ENCODE measurements at places on chromosomes 5 and 9.
A peak's percentile ranks its signal among the peaks of the same experiment; 100 is the strongest.

DNA sequence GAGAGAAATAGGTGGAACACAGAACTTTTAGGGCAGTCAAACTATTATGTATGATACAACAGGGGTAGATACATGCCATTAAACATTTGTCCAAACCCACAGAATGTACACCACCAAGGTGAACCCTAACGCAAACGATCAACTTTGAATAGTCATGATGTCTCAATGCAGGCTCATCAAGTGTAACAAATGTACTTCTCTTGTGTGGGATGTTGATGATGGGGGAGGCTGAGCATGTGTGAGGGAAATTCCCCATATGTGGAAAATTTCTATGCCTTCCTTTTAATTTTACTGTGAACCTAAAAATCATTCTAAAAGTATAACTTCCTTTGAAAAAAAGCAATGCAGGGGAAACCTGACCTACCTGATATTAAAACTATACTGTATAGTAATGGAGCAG lies 201.4 kb upstream of the RASEF start:
- no peak overlapping the region for H3K4me3 ChIP-seq
- H3K36me3 ChIP-seq, result no peaks in the 10 kb centered on the region
- no peak overlapping the region for H3K27ac ChIP-seq
- no peaks in the 10 kb centered on the region for H3K27me3 ChIP-seq

- no peaks in the 10 kb centered on the region for H3K27me3 ChIP-seq
- no peak for DNase-seq
- no peak overlapping the region for H3K27ac ChIP-seq
- H3K4me1 ChIP-seq, result no peaks in the 10 kb centered on the region
- H3K36me3 ChIP-seq, result no peaks in the 10 kb centered on the region
Measured at GRCh38 chr5:138188626-138189025, 9.7 kb downstream of the KIF20A start.

DNA sequence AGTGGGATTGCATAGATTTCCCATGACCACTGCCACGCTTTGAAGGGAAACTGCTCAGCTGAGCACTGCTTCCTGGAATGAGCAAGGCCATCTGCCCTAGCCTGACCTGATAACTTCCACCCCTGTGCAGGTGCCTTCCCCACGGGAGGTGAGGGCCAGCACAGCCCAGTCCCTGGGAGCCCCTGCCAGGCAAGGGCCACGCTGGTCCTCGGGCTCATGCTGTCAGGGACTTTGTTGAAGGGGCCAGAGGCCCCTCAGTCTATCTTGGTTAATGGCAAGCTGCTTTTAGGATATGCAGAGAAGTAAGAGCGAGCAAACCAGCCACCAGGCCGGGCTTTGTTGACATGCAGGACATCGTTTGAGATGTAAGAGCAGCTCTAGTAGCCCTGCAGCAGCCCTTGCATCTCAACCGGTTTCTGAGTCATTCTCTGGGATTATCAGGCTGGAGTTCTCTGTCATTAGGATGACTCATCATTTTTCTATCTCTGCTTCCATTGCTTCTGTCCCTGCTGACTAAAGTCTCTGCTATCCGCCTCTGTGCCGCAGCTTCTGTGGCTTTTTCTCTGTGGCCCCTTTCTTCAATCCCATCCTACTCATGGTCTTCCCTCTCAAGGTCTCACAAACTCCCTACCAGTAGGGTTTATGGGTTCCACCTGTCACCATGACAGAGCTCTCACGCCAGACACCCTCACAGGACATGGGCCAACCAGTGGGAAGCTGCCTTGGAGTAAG lies 30.6 kb upstream of the IQGAP2 start:
- no peak overlapping the region for H3K4me3 ChIP-seq
- H3K4me1 ChIP-seq, result no peaks in the 10 kb centered on the region
- H3K27me3 ChIP-seq, result no peaks in the 10 kb centered on the region
- no peak for DNase-seq
- H3K27ac ChIP-seq, result no peak overlapping the region
- no peaks in the 10 kb centered on the region for H3K36me3 ChIP-seq

GRCh38 chr5:33170411-33170810 lies 270.4 kb upstream of the TARS1 start:
- DNase-seq, result no peak
- H3K36me3 ChIP-seq, result no peaks in the 10 kb centered on the region
- no peaks in the 10 kb centered on the region for H3K4me1 ChIP-seq
- no peak overlapping the region for H3K4me3 ChIP-seq

- H3K36me3 ChIP-seq, result no peaks in the 10 kb centered on the region
- no peaks in the 10 kb centered on the region for H3K27me3 ChIP-seq
- no peak overlapping the region for H3K4me3 ChIP-seq
- H3K4me1 ChIP-seq, result no peaks in the 10 kb centered on the region
Measured at GRCh38 chr9:30075451-30076199, 2308.8 kb upstream of the ACO1 start.

GRCh38 chr5:75473463-75473862 lies 38.0 kb downstream of the CERT1 start:
- DNase-seq, result no peak
- no peaks in the 10 kb centered on the region for H3K27me3 ChIP-seq
- H3K36me3 ChIP-seq, result no peaks in the 10 kb centered on the region
- no peaks in the 10 kb centered on the region for H3K4me1 ChIP-seq

GRCh38 chr9:87075537-87075936 lies 128.2 kb upstream of the GAS1 start:
- H3K36me3 ChIP-seq, result no peaks in the 10 kb centered on the region
- no peak for DNase-seq
- H3K4me1 ChIP-seq, result no peaks in the 10 kb centered on the region
- H3K27me3 ChIP-seq, result no peaks in the 10 kb centered on the region
- H3K27ac ChIP-seq, result no peak overlapping the region

- no peaks in the 10 kb centered on the region for H3K4me1 ChIP-seq
- no peak overlapping the region for H3K4me3 ChIP-seq
- H3K36me3 ChIP-seq, result no peaks in the 10 kb centered on the region
- H3K27ac ChIP-seq, result no peak overlapping the region
- no peak for DNase-seq
Measured at GRCh38 chr5:44495280-44495679, 106.1 kb upstream of the FGF10 start.

- no peaks in the 10 kb centered on the region for H3K36me3 ChIP-seq
- H3K4me3 ChIP-seq, result no peak overlapping the region
- peak; percentile 65 for DNase-seq
- H3K27me3 ChIP-seq, result no peaks in the 10 kb centered on the region
- no peaks in the 10 kb centered on the region for H3K4me1 ChIP-seq
Measured at GRCh38 chr9:36862206-36863145, 171.6 kb downstream of the PAX5 start.

DNA sequence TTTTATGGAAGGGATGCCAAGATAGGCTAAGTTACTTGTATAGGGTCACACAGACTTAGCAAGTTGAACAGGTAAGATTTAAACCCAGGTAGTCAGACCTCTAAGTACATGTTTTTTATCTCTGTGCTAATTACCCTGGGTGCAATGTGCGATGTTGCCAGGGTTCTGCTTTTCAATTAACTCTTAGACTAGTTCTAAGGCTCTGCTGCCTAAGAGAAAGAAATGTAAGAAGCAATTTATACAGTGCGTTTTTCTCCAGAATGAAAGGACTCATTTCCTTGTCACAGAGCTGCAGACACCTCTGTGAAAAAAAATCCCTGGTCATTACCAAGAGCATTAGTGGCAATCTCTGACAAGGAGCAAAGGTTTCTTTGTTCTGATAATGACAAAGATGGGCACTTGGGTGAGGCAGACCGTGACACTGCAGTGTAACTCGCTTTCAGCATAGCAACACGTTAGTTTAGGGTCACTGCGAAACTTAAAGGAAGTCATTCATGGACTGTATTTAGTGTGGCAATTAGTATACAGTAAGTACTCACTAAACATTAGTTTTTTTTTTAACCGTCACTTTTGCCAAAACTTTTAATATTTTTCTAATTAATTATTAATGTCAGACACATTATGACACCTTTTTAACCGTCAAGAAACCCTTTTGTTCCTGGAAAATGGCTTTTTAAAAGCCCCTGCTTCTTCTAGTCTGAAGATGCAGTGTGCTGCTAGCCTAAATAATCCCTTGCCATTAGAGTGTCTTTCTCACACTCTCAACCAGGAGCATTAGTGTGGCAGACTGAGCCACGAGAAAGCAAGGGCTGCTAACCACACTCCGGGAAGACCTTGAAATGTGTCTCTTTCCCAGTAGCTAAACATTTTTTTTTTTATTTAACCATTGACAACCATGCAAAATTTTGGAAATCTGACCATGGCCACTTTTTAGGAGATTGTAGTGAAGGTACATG lies 520.0 kb upstream of the C9orf72 start:
- DNase-seq, result no peak
- no peaks in the 10 kb centered on the region for H3K4me1 ChIP-seq
- no peak overlapping the region for H3K27ac ChIP-seq

DNA sequence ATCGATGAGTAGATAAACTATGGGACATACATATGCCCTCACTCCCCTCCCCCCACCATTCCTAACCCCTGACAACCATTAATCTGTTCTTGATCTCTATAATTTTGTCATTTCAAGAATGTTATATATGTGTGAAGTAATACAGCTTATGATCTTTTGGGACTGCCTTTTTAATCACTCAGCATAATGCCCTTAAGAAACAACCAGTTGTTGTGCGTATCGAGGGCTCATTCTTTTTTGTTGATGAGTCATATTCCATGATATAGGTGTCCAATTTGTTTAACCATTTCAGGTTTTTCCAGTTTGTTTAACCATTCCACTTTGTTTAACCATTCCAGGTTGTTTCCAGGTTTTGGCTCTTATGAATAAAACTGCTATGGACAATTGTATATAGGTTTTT lies 75.6 kb downstream of the ARHGEF28 start:
- no peak for DNase-seq
- no peaks in the 10 kb centered on the region for H3K36me3 ChIP-seq
- H3K4me3 ChIP-seq, result no peak overlapping the region
- no peaks in the 10 kb centered on the region for H3K4me1 ChIP-seq
- no peak overlapping the region for H3K27ac ChIP-seq

DNA sequence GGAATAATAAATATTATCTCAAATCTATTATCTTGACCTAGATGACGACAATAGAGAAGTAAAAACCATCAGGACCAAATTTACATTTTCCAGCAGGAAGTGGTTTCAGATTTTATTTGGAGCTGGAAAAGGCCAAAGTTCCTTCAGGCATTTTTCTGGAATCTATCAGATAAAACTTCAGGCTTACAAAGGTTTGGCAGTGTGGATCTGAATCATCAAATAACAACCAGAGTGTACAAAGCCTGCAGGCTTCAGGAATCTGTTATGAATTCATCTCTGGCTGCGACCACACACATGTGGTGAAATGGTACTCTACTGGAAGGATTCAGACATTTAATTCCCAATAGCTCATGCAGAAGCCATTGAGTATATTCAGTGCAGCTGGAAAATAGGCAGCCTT lies 726.4 kb upstream of the GRAMD2B start:
- DNase-seq, result no peak
- H3K36me3 ChIP-seq, result no peaks in the 10 kb centered on the region
- H3K4me3 ChIP-seq, result no peak overlapping the region
- no peak overlapping the region for H3K27ac ChIP-seq
- H3K27me3 ChIP-seq, result no peaks in the 10 kb centered on the region
- H3K4me1 ChIP-seq, result no peaks in the 10 kb centered on the region

GRCh38 chr5:69485471-69485870 lies 7.1 kb upstream of the OCLN start:
- H3K27me3 ChIP-seq, result no peaks in the 10 kb centered on the region
- H3K4me3 ChIP-seq, result no peak overlapping the region
- H3K36me3 ChIP-seq, result no peaks in the 10 kb centered on the region
- DNase-seq, result no peak

GRCh38 chr9:99878651-99879050 lies 27.8 kb upstream of the STX17 start:
- H3K27me3 ChIP-seq, result no peaks in the 10 kb centered on the region
- DNase-seq, result no peak
- no peak overlapping the region for H3K4me3 ChIP-seq
- no peak overlapping the region for H3K27ac ChIP-seq
- H3K4me1 ChIP-seq, result no peaks in the 10 kb centered on the region

GRCh38 chr9:86695910-86696424 lies 251.3 kb downstream of the GAS1 start:
- DNase-seq, result no peak
- H3K4me1 ChIP-seq, result no peaks in the 10 kb centered on the region
- H3K27me3 ChIP-seq, result no peaks in the 10 kb centered on the region
- H3K36me3 ChIP-seq, result no peaks in the 10 kb centered on the region
- H3K4me3 ChIP-seq, result no peak overlapping the region

- H3K4me1 ChIP-seq, result no peaks in the 10 kb centered on the region
- H3K27me3 ChIP-seq, result no peaks in the 10 kb centered on the region
- no peak overlapping the region for H3K27ac ChIP-seq
- no peaks in the 10 kb centered on the region for H3K36me3 ChIP-seq
Measured at GRCh38 chr9:105004466-105005090, 76.6 kb upstream of the ABCA1 start.

DNA sequence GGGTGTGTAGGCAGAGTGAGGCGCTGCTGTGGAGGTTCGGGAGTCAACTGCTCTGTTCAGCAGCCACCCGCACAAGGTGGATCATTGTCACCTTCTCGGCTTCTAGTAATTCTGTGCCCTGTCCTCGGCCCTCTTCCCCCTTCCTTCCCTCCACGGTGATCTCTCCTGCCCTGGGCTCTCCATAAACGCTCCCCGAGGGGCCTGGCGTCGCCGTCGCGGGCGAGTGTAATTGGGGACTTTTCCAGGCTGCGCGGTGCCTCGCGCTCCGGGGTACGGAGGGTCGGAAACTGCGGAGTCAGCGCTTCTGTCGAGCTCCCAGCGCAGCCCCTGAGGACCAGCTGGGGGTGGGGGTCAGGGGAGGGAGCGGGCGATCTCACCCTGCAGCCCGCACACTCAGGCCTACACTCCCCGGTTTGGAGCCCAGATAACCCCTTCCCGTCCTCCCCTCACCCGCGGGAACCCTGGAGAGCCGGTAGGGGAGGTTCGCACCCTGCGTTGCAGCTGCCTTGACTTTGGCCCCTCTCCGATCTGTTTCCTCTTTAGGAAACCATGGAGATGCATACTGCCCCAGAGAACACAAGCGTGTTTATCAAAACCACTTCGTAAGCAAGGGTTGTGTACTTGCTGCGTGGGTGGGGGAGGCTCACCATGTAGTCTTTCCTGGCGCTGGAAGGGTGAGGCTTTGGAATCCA lies 188.3 kb upstream of the ZNF618 start:
- peak overlapping the region; percentile 31 for H3K4me3 ChIP-seq
- no peak for DNase-seq
- H3K27me3 ChIP-seq, result no peaks in the 10 kb centered on the region
- H3K4me1 ChIP-seq, result peaks cover 10% of the 10 kb centered on the region

GRCh38 chr9:108074900-108075299 lies 585.3 kb upstream of the KLF4 start:
- no peak for DNase-seq
- no peak overlapping the region for H3K27ac ChIP-seq
- no peaks in the 10 kb centered on the region for H3K4me1 ChIP-seq
- H3K27me3 ChIP-seq, result no peaks in the 10 kb centered on the region
- H3K4me3 ChIP-seq, result no peak overlapping the region
- H3K36me3 ChIP-seq, result no peaks in the 10 kb centered on the region

GRCh38 chr9:131836607-131837315 lies 96.9 kb upstream of the RAPGEF1 start:
- no peaks in the 10 kb centered on the region for H3K27me3 ChIP-seq
- no peaks in the 10 kb centered on the region for H3K36me3 ChIP-seq
- no peak overlapping the region for H3K27ac ChIP-seq

- H3K4me3 ChIP-seq, result no peak overlapping the region
- DNase-seq, result no peak
- no peaks in the 10 kb centered on the region for H3K36me3 ChIP-seq
- H3K27ac ChIP-seq, result no peak overlapping the region
- peaks cover 23% of the 10 kb centered on the region for H3K4me1 ChIP-seq
Measured at GRCh38 chr5:126852841-126853271, 75.9 kb downstream of the LMNB1 start.

Data from testis (tissue), 5 donors.